Activated CD4-positive, alpha-beta T cell treated with anti-CD3 and anti-CD28 coated beads, Interleukin-2, amount 10 ng/mL, durations not matched to agents 24 days and 14 days (primary cell): ENCODE measurements at places on chromosomes 2 and 18. TPM values are rescaled to one million over a fixed set of nuclear protein-coding genes. Genes with fewer than 3 reads are reported as not detected.

DNA sequence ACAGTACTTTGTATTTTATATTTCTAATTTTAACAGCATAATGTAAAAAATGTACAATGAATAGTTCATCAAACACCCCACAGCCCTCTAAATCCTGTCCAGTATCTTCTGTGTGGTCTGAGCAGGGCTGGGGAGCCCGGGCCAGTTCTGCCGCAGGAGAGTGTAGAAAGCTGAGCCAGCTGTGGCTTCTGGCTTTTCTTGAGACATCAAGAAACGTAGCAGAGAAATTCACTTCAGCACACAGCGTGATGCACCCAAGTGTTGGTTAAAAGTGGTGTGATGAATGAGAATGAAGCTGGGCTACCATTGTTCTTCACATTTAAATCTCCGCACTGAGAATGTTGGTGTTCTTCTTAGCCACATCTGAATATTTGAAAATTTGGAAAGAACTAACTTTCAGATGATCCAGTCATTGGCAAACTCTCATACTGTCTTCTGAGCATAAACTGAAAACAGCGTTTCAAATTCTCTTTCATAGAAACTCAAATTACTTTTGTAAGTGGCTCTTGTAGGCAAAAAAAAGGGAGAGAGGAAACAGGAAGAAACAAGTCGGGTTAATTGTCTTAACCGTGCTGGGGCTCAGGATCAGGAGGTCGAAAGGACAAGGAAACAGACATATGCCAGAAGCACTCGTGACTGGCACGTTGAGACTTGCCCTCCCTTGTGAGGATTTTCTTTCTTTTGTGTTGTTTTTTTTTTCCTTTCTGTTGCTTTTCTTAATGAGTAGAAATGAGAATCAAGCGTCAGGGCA is 23.4 kb upstream of the TMEM87B start:
- peaks cover 8% of the 10 kb centered on the region for H3K4me1 ChIP-seq
- H3K4me3 ChIP-seq = no peak overlapping the region
- H3K27me3 ChIP-seq = peaks cover 12% of the 10 kb centered on the region
- H3K27ac ChIP-seq = no peak overlapping the region
- no peak for DNase-seq
- no peaks in the 10 kb centered on the region for H3K36me3 ChIP-seq

DNA sequence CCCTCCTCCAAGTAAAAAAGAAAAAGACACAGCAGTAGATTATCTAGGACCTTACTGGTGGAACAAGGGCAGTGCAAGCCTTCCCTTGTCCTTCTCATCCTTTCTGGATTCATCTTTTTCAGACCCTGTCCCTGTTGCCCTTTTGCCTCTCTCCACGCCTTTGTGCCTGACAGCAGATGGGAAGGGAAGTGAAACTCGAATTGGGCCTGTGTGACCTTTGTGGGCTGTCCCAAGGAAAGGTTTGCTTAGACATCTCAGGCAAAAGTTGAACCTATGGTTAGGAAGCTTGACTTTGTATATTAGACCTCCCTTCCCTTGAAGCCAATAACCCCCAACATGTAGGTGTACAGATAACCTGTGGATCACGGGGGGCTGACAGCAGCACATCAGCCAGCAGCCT is 185.3 kb downstream of the PRKCE start:
- H3K36me3 ChIP-seq = no peaks in the 10 kb centered on the region
- no peak overlapping the region for H3K4me3 ChIP-seq
- H3K27ac ChIP-seq = no peak overlapping the region
- peaks cover 24% of the 10 kb centered on the region for H3K4me1 ChIP-seq

GRCh38 chr2:68837164-68837860 is 33.9 kb downstream of the BMP10 start:
- peak; percentile 89 for DNase-seq
- peak overlapping the region; percentile 83 for H3K27ac ChIP-seq
- H3K27me3 ChIP-seq = peaks cover 3% of the 10 kb centered on the region
- H3K36me3 ChIP-seq = no peaks in the 10 kb centered on the region
- peaks cover 40% of the 10 kb centered on the region for H3K4me1 ChIP-seq

GRCh38 chr2:97726261-97727064 is 13.1 kb downstream of the ZAP70 start:
- H3K36me3 ChIP-seq = peaks cover 88% of the 10 kb centered on the region
- DNase-seq = no peak
- no peaks in the 10 kb centered on the region for H3K27me3 ChIP-seq

GRCh38 chr2:181374781-181375675 is 82.2 kb upstream of the ITGA4 start:
- peaks cover 3% of the 10 kb centered on the region for H3K36me3 ChIP-seq
- peaks cover 17% of the 10 kb centered on the region for H3K4me1 ChIP-seq
- no peak for DNase-seq
- no peak overlapping the region for H3K27ac ChIP-seq
- H3K4me3 ChIP-seq = no peak overlapping the region

GRCh38 chr2:222939208-222939856 is 78.5 kb downstream of the ACSL3 start:
- DNase-seq = peak; percentile 91
- no peak overlapping the region for H3K27ac ChIP-seq
- peaks cover 2% of the 10 kb centered on the region for H3K4me1 ChIP-seq
- no peaks in the 10 kb centered on the region for H3K27me3 ChIP-seq

- H3K27me3 ChIP-seq = no peaks in the 10 kb centered on the region
- no peak for DNase-seq
- H3K4me1 ChIP-seq = no peaks in the 10 kb centered on the region
- no peak overlapping the region for H3K4me3 ChIP-seq
These were observed 100.4 kb upstream of the SH3BP4 start for GRCh38 chr2:234851451-234851850.

GRCh38 chr2:158685646-158686045 is 109.5 kb upstream of the DAPL1 start:
- H3K4me3 ChIP-seq = no peak overlapping the region
- no peaks in the 10 kb centered on the region for H3K27me3 ChIP-seq
- H3K36me3 ChIP-seq = peaks cover 1% of the 10 kb centered on the region
- H3K27ac ChIP-seq = no peak overlapping the region
- DNase-seq = no peak

- H3K27ac ChIP-seq = no peak overlapping the region
- H3K36me3 ChIP-seq = no peaks in the 10 kb centered on the region
- peaks cover under 1% of the 10 kb centered on the region for H3K27me3 ChIP-seq
- no peaks in the 10 kb centered on the region for H3K4me1 ChIP-seq
These were observed 201.2 kb downstream of the ASB1 start for GRCh38 chr2:238627899-238628298.

DNA sequence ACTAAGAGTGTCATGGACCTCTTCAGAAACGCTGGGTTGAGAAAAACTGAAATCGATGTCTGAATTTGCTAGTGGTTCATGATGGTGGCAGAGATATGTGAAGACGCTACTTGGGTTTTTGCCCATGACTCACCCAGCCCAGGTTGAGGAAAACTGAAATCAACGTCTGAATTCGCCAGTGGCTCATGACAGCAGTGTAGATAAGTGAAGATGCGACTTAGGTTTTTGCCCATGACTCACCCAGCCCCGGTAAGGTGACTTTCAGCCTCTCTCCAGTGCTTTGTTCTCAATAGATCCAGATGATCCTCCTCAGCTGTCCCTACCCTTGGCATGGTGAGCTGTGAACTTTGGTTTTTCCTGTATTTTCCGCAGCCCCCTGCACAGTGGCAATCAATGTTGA is 105.3 kb upstream of the SIX3 start:
- H3K27me3 ChIP-seq = no peaks in the 10 kb centered on the region
- H3K4me3 ChIP-seq = peak overlapping the region; percentile 14
- peak; percentile 74 for DNase-seq
- peak overlapping the region; percentile 79 for H3K27ac ChIP-seq
- H3K4me1 ChIP-seq = peaks cover 22% of the 10 kb centered on the region

DNA sequence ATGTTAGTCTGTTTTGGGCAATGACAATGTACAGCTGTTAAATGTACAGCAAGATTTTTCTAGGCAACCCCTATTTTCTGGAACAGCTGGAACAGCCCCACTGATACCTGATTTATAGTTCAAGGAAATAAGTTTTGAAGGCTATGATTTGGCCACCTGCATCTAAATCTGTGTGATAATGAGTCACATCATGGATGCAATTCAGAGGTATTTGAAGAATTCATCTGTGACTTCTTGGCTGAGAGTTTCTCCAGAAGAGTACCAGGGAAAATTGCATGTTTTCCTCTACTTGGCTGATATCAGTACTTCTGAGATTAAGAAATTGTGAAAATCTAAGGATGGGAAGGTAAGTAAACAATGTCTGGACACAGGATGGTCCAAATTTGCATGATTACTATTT is 40.7 kb upstream of the NT5C1B start:
- H3K4me3 ChIP-seq = no peak overlapping the region
- H3K27me3 ChIP-seq = no peaks in the 10 kb centered on the region
- no peak overlapping the region for H3K27ac ChIP-seq
- H3K4me1 ChIP-seq = no peaks in the 10 kb centered on the region
- DNase-seq = no peak
- peaks cover 2% of the 10 kb centered on the region for H3K36me3 ChIP-seq

GRCh38 chr2:24838541-24838940 is 45.3 kb downstream of the CENPO start:
- H3K36me3 ChIP-seq = peaks cover 20% of the 10 kb centered on the region
- H3K4me1 ChIP-seq = no peaks in the 10 kb centered on the region
- H3K4me3 ChIP-seq = no peak overlapping the region
- DNase-seq = no peak
- no peak overlapping the region for H3K27ac ChIP-seq

GRCh38 chr2:164711766-164712138 is 90.5 kb upstream of the GRB14 start:
- H3K27me3 ChIP-seq = no peaks in the 10 kb centered on the region
- no peak overlapping the region for H3K4me3 ChIP-seq
- no peak overlapping the region for H3K27ac ChIP-seq
- DNase-seq = no peak

DNA sequence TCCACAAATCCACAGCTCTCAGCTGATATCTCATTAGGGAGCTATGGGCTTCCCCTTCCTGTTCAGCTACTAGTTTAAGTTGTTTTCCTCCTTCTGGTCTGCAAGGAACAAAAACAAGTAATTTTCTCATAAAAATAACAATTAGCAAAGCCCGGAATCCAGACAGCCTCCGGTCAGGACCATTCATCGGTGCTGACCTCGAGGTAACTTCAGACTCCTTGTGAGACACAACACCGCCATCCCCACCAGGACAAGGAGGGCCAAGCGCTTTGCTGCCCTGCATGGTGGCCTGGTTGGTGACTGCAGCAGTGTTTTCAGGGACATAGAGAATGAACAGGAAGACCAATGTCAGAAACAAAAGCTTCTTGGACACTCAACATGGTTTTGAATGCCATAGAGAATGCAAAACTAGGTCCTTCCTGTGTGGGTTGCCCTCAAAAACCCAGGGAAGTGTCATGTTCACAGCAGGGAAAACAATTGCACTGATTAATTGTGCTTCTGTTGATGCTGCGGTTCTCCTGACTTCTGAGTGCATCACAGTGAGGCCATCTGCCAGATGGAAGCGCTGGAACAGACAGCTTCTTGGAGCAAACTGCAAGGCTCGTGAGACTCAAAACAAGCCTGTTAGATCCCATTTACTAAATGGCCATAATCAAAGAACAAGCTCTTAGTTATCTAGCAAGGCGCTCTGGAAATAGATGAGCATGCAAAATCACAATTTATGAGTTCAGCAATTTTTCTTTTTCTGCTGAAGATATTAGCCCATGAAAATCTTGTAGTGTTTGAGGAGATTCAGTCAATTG is 77.1 kb downstream of the HS1BP3 start:
- no peaks in the 10 kb centered on the region for H3K27me3 ChIP-seq
- H3K4me1 ChIP-seq = peaks cover 34% of the 10 kb centered on the region
- H3K36me3 ChIP-seq = no peaks in the 10 kb centered on the region
- no peak overlapping the region for H3K27ac ChIP-seq
- no peak for DNase-seq
- no peak overlapping the region for H3K4me3 ChIP-seq

- H3K36me3 ChIP-seq = no peaks in the 10 kb centered on the region
- H3K4me1 ChIP-seq = no peaks in the 10 kb centered on the region
- no peaks in the 10 kb centered on the region for H3K27me3 ChIP-seq
- H3K27ac ChIP-seq = no peak overlapping the region
- no peak for DNase-seq
- no peak overlapping the region for H3K4me3 ChIP-seq
These were observed 37.7 kb downstream of the KIF1A start for GRCh38 chr2:240782221-240782885.

DNA sequence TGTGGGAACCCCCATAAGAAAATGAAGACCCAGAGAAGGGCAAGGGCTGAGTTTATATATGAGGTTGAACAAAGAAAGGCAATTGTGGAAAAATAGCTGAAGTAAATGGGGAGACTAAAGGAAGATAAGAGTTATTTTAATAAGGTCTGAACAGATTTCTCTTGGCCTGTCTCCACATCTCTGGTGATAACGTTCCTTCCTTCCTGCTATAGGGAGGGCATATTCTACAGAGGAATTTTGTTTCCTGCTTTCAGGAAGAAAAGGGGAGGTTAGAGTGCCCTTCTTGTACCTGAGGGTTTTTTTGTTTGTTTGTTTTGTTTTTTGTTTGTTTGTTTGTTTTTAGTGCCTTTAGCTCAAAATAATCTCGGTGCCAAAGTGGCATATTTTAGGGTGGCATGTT is 31.6 kb downstream of the MOGAT1 start:
- no peak overlapping the region for H3K4me3 ChIP-seq
- DNase-seq = no peak
- no peak overlapping the region for H3K27ac ChIP-seq
- H3K4me1 ChIP-seq = peaks cover 20% of the 10 kb centered on the region
- peaks cover 44% of the 10 kb centered on the region for H3K27me3 ChIP-seq

DNA sequence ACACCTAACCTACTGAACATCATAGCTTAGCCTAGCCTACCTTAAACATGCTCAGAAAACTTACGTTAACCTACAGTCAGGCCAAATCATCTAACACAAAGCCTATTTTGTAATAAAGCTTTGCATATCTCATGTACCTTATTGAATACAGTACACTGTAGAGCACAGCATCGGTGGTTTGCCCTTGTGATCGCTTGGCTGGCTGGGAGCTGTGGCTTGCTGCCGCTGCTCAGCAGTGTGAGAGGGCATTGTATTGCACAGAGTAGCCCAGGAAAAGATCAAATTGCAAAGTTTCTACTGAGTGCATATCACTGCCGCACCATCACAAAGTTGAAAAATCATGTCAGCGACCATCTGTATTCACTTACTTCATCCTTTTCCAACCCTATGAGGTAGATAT is 62.3 kb upstream of the NCK2 start:
- no peak overlapping the region for H3K27ac ChIP-seq
- H3K4me3 ChIP-seq = no peak overlapping the region
- H3K36me3 ChIP-seq = no peaks in the 10 kb centered on the region
- DNase-seq = peak; percentile 48

- H3K4me3 ChIP-seq = no peak overlapping the region
- no peaks in the 10 kb centered on the region for H3K27me3 ChIP-seq
- no peak for DNase-seq
- peaks cover 14% of the 10 kb centered on the region for H3K4me1 ChIP-seq
- no peak overlapping the region for H3K27ac ChIP-seq
These were observed 86.6 kb downstream of the POLR1A start for GRCh38 chr2:86019121-86019520.

Gene C2orf69
- total RNA-seq = 17.1 and 17.4 TPM in 2 replicates

Gene MSH6
- 148 and 153 TPM in 2 replicates for total RNA-seq

Gene VWC2L
- total RNA-seq = not detected in 2 replicates

Gene PLEKHH2
- total RNA-seq = 0.52 and 0.65 TPM in 2 replicates

Gene PDCD1
- 79.6 and 83.3 TPM in 2 replicates for total RNA-seq

Gene ARHGAP28
- not detected in 2 replicates for total RNA-seq

Gene ELOA2
- not detected in 2 replicates for total RNA-seq

Gene SCYGR4
- not detected in 2 replicates for total RNA-seq
